ENCODE measurements at places on chromosomes 7 and 10. TPM values are rescaled to one million over a fixed set of nuclear protein-coding genes. Genes with fewer than 3 reads are reported as not detected.
A peak's percentile ranks its signal among the peaks of the same experiment; 100 is the strongest.

DNA sequence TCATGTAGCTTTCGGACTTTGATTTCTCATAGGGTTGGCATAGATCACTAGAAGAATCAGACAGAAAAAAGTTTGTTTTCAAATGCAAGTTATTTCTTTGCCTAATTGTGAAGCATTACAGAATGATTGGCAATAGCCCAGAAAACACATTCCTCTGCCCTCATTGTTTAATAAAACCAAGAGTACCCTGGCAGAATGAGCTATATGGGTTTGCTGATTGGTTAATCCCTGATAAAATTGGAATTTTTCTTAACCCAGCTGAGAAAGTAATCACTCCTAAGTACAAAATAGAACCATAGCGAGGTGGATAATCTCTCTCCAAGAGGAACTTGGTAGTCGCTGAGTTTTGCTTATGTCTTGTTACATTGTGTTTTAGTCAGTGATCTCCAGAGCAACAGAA lies 30.9 kb upstream of the CREB5 start:
- H3K4me1 ChIP-seq: no peaks in the 10 kb centered on the region
- H3K4me3 ChIP-seq: no peak overlapping the region
- no peak for DNase-seq
- no peaks in the 10 kb centered on the region for H3K36me3 ChIP-seq

ENTPD1 gene
- 1.4 TPM for total RNA-seq

GRCh38 chr10:85544956-85545355 lies 821.6 kb downstream of the GRID1 start:
- DNase-seq: no peak
- no peaks in the 10 kb centered on the region for H3K36me3 ChIP-seq
- H3K27me3 ChIP-seq: no peaks in the 10 kb centered on the region
- no peak overlapping the region for H3K27ac ChIP-seq

DNA sequence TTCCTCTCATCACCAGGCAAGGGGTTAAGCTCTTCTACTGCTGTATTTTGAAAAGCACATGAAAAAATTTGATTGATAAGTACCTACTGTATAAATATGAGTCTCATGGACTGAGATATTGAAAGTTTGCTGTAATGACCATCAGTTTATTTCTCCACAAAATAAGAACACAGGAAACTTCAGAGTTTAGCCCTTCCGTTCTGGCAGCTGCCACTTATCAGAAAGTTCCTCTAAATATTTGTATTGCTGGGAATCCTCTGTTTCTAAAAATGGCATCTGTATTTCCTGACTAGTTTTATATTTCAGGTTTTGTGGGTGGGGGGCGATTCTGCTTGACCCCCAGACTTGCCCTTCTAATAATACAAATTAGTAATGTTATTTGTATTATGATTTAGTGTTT lies 92.0 kb downstream of the LYZL2 start:
- H3K4me1 ChIP-seq: no peaks in the 10 kb centered on the region
- H3K4me3 ChIP-seq: no peak overlapping the region
- no peak overlapping the region for H3K27ac ChIP-seq
- no peaks in the 10 kb centered on the region for H3K27me3 ChIP-seq

- no peak overlapping the region for H3K27ac ChIP-seq
- no peaks in the 10 kb centered on the region for H3K36me3 ChIP-seq
- no peak overlapping the region for H3K4me3 ChIP-seq
- no peaks in the 10 kb centered on the region for H3K27me3 ChIP-seq
- DNase-seq: no peak
Observed at GRCh38 chr10:129552119-129552518, 85.1 kb downstream of the MGMT start.

- H3K4me3 ChIP-seq: no peak overlapping the region
- H3K27ac ChIP-seq: no peak overlapping the region
- DNase-seq: no peak
- no peaks in the 10 kb centered on the region for H3K27me3 ChIP-seq
Observed at GRCh38 chr10:96491303-96491702, 22.4 kb downstream of the TLL2 start.

DNA sequence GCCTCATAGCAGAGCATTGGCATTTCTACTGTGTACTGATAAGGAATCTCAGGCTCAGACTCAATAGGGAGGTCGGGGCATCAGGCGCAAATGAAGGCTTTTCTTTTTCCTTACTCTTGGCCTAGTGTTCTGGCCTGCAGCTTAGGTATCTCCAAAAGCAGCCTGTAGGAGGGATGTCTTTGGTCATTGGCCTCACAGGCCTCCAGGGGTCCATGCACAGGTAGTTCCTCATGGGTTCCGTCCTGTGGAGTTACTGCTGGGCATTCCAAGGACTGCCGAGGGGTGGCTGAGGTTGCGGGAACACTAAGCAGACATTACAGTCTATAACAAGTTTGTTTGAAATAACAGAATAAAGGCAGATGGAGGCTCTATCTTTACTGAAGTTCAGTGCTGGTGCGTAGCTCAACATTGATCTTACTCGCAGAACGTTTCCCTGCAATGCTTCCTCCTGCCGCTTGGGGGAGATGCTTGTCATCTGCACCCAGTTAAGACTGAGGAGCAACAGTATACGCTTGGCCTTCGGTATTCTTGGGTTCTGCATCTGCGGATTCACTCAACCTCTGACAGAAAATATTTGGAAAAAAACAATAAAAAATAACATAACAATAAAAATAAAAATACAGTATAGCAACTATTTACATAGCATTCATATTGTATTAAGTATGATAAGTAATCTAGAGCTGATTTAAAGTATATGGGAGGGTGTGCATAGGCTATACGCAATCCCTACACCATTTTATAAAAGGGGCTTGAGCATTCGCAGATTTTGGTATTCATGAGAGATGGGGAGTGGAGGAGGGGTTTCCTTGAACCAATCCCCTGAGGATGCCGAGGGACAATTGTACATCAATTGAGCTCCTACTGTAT lies 58.9 kb downstream of the SH2D4B start:
- H3K27me3 ChIP-seq: no peaks in the 10 kb centered on the region
- no peak for DNase-seq
- no peaks in the 10 kb centered on the region for H3K36me3 ChIP-seq
- no peaks in the 10 kb centered on the region for H3K4me1 ChIP-seq
- H3K4me3 ChIP-seq: no peak overlapping the region

FAM221A gene
- 13.9 TPM for total RNA-seq

PSD gene
- 5.8 TPM for total RNA-seq

DNA sequence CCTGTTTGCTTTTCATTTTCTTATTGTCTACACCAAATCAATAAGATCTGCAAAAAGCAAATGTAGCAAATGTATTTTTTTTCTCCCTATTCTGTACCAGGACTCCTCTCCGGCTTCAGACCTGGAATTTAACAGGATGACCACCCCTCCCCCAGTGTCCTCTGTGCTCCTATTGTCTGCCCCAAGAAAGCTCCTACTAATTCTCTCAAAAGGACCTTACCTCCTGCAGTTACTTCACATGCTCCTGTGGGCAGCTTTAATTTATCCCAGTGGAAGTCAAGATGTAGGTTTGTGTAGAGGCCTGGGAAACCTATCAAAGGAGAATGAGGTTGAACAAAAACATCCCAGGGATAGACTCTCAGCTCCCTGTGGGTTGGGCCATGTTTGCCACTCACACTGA lies 31.3 kb downstream of the PLXNA4 start:
- H3K36me3 ChIP-seq: no peaks in the 10 kb centered on the region
- H3K27ac ChIP-seq: no peak overlapping the region
- no peak for DNase-seq
- H3K4me1 ChIP-seq: no peaks in the 10 kb centered on the region

OPN4 gene
- not detected for total RNA-seq

DNA sequence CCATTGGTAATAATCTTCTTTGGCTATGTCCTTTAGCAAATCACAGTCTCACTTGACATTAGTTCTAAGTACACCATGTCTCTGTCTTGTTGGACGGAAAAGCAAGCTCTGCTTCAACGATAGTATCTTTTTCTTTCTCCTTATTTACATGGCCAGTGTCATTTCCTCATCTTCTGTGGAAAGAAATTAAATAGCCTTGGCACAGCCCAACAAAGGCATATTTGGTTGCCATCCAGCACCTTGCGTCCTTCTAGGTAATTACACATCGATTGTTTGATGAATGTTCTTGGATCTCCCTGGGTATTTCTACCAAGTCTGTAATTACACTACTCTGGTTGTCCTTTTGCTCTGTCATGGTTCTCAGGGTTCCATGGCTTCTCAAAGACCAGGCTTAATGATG lies 183.1 kb downstream of the CHN2 start:
- DNase-seq: peak; percentile 29
- peaks cover 22% of the 10 kb centered on the region for H3K4me1 ChIP-seq
- no peak overlapping the region for H3K27ac ChIP-seq
- no peaks in the 10 kb centered on the region for H3K27me3 ChIP-seq
- H3K4me3 ChIP-seq: no peak overlapping the region
- H3K36me3 ChIP-seq: no peaks in the 10 kb centered on the region

DHX32 gene
- 23.8 TPM for total RNA-seq

DNA sequence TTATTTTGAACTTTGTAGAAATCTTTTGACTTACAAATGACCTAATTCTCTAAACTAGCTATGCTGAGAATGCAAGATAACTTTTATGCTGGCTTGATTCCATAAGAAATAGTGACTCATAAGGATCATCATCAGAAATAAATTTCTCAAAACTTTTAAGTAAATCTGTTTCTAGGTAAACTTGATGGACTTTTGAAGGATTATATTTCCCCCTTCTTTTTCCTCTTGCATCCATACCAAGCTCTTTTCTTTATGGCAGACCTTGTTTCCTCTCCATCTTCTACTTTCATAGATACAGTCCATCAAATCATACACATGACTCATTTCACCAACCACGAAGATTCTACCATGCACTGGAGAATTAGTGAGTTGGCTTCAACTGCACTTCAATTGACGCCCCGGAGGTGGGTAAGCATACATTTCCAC lies 336.3 kb downstream of the KCNMA1 start:
- H3K27me3 ChIP-seq: no peaks in the 10 kb centered on the region
- no peaks in the 10 kb centered on the region for H3K36me3 ChIP-seq
- no peak for DNase-seq
- H3K4me3 ChIP-seq: no peak overlapping the region

DNA sequence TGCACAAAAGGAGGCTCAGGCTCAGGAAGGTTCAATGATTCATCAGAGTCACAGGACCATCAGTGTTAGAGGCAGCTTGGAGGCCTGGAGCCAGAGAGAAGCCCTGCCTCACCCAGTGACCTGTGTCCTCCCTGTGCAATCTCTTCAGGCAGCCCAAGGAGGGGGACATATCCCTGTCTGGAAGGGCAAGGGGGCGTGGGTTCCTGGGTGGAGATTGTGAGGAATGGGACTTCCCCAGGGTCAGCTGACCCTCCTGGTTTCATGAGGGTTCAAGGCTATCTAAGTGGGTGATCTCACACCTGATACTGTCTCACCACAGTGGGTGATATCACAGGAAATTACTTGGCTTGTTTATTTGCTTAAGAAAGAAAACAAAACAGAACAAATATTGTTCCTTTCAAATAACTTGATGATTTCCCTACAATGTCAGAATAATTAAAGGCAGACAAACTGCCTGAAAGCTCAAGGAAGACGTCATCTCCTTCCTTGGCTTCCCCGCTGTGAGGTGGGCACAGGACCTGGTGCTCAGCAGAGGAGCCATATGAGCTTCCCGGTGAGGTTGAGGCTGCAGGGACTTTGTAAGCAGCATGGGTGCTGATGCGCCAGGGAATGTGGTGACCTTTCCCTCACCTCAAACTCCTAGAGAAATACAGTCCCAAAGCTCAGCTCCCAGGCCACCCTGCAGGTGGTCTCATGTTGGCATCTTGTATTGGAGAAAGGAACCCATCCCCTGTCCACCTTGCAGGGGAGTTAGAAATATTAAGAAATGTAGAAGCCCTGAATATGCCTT lies 763.2 kb downstream of the GRID1 start:
- H3K36me3 ChIP-seq: no peaks in the 10 kb centered on the region
- H3K4me1 ChIP-seq: no peaks in the 10 kb centered on the region
- H3K27ac ChIP-seq: no peak overlapping the region

PON3 gene
- 4.4 TPM for total RNA-seq

PROSER2 gene
- 7.0 TPM for total RNA-seq

TWIST1 gene
- total RNA-seq: not detected

DNA sequence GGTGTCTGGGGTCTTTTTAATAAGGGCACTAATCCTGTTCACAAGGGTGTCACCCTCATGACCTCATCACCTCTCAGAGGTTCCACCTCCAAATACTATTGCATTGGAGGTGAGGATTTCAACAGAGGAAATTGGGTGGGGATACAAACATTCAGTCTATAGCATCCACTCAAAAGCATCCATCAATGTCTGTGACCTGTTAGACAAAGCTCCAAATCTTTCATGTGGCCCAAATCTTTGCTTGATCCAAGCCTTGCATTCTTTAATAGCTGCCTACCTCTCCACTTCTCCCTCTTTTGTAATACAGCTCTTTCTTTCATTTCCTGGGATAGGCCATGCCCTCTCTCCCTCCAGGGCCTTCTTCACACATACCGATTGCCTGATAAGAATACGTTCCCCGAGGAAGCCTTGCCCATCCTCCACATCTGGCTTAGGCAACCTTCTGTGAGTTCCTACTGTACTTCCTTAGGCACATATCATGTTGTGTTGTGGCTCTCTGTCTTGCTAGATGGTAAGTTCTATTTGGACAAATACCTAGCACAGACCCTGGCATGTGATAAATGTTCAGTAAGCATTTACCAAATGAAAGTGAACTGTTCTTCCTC lies 66.1 kb downstream of the CREM start:
- no peaks in the 10 kb centered on the region for H3K4me1 ChIP-seq
- no peaks in the 10 kb centered on the region for H3K36me3 ChIP-seq
- no peaks in the 10 kb centered on the region for H3K27me3 ChIP-seq
- no peak overlapping the region for H3K27ac ChIP-seq
- DNase-seq: no peak
- no peak overlapping the region for H3K4me3 ChIP-seq

LLCFC1 gene
- not detected for total RNA-seq

DNA sequence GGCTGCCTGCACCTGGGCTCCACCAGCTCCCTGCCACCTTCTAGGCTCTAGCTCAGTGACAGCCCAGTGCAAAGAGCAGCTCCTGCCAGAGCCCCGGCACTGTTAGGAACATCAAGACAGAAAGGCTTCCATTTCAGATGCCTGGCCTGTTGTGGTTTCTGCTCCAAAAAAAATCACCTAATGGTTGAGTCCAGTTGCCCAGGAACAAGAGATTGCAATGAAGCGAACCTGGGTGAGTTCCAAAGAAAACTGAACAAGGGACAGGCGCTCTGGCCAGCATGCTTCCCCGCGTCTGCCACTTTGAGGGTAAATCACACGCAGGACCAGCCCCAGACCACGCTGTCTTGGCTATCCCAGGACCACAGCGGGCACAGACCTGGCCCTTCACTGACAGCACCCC lies 47.0 kb upstream of the RASGEF1A start:
- no peaks in the 10 kb centered on the region for H3K36me3 ChIP-seq
- H3K27ac ChIP-seq: no peak overlapping the region
- DNase-seq: no peak

DNA sequence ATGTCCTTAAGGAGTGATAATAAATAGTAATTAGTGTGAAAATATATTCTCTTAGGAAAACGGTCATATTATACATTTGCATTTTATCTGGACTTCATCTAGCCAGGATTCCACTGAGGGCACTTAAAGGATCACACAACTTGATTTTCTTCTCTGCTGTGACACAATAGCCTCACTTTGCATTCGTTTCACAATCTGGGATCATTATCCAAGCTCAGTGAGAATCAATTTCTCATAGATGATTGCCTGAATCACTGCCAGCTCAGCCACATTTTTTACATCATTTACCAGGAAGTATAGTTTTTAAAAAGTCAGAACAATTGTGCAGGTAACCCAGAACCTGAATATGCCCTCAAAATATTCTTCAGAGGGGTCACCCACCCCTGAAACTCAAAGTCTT lies 68.9 kb downstream of the PTPRZ1 start:
- no peak for DNase-seq
- H3K27ac ChIP-seq: no peak overlapping the region
- no peak overlapping the region for H3K4me3 ChIP-seq
- H3K36me3 ChIP-seq: no peaks in the 10 kb centered on the region
- H3K4me1 ChIP-seq: peaks cover 13% of the 10 kb centered on the region

Data from pancreas (tissue), 10 donors.